ENCODE measurements at places on chromosomes 2 and 18. TPM values are rescaled to one million over a fixed set of nuclear protein-coding genes. Genes with fewer than 3 reads are reported as not detected.

The PLCD4 gene
- 0.37 TPM for total RNA-seq

The HOXD10 gene
- 5.3 TPM for total RNA-seq

The LONRF2 gene
- total RNA-seq: 2.0 TPM

The CAPN10 gene
- total RNA-seq: 22.7 TPM

The AGXT gene
- not detected for total RNA-seq

The EIF2AK3 gene
- total RNA-seq: 39.6 TPM

The IL18R1 gene
- 1.0 TPM for total RNA-seq

The EPB41L3 gene
- total RNA-seq: 0.25 TPM

The ERBB4 gene
- not detected for total RNA-seq

The POU3F3 gene
- not detected for total RNA-seq

The KDSR gene
- 42.5 TPM for total RNA-seq

Measured in A549 treated with Hydrocortisone at 1 μM for 4 hours (cell line).